ENCODE measurements at places on chromosomes 13 and 19. TPM values are rescaled to one million over a fixed set of nuclear protein-coding genes. Genes with fewer than 3 reads are reported as not detected.

- DNase-seq, result no peak
Observed at GRCh38 chr13:95552539-95553441, at the start of gene CLDN10. CLDN10 (plus strand) TSS chr13:95552720; CDS start chr13:95552754, 34 bp downstream.

- DNase-seq, result no peak
Observed at GRCh38 chr13:45353895-45354294, 12.9 kb upstream of the TPT1 start.

DNA sequence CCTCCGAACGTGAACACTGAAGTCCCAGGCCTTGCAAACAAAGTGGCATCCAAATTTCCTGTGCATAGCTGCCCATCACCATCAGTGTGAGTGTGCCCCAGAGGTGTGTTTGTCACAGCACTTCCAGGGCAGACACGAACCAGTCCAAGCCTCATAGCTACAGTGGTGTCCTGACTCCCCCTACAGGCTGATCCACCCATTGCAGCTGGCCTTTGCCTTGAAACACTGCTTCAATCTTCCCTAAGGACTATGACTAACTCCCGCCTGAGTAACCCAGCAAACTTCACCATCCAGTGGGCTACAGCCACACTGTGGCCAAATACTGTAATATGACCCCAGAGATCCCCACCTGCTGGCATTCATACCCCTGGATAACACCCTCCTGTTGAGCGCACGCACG lies 3.9 kb downstream of the ZNF266 start:
- no peak for DNase-seq

DNA sequence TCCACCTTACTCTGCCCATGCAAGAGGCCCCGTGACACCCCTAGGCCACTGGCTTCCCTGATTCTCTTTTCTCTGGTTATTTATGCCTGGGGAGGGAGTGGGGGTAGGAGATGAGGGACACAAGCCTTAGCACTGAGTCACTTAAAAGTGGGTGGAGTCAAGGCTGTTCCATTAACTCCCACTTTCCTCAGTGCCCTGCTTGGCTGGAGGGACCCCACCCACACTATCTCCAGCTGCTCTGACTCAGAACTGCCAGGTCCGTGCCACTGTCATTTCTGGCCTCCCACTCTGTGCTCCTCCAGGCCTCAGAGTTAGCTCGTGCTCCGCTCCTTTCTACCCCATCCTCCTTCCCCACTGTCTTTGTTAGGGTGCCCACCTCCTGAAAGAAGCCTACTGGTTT lies 113.4 kb upstream of the UQCRFS1 start:
- no peak for DNase-seq

GRCh38 chr19:4174895-4175668 lies 7.3 kb downstream of the SIRT6 start:
- no peak for DNase-seq

DNA sequence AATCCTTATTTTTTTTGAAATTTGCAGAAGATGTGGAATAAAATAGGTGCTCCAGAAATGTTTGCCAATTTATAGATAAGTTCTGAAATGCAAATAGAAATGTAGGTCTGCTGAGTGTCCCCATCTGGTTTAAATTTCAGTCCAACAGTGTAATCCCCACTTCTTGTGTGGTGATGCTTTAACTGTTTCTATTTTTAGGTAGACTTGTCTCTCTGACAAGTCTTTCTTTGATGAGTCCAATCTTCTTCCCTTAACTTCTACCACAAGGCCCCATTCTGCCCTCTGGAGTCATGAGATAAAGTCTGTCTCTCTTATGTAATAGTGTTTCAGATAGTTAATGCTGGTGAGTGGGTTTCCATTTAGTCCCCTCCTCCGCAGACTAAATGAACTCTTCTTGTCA lies 390.4 kb downstream of the RFC3 start:
- no peak for DNase-seq

DNA sequence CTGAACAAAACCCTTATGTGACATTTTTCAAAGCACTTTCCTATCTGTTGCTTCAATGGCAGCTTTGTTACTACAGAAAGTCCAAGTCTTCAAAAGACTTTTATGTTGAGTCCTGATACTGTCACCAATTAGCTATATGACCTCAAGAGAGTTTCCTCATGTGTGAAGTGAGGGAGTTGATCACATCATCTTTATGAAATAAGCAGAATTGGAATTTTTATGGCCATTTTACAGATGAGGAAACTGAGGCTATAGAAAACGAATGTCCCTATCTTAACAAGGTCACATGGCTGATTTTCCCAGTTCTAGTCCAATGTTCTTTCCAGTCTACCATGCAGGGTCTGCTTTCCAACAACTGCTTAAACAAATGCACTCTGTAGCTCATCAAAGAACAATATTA lies 2.6 kb downstream of the TNFRSF19 start:
- no peak for DNase-seq

GRCh38 chr19:5934774-5935472 lies 20.9 kb downstream of the CAPS start:
- peak; percentile 84 for DNase-seq

- DNase-seq, result no peak
Observed at GRCh38 chr13:39282400-39282972, 244.2 kb downstream of the NHLRC3 start.

- DNase-seq, result peak; percentile 97
Observed at GRCh38 chr19:9945319-9945966, 9.1 kb upstream of the OLFM2 start.

DNA sequence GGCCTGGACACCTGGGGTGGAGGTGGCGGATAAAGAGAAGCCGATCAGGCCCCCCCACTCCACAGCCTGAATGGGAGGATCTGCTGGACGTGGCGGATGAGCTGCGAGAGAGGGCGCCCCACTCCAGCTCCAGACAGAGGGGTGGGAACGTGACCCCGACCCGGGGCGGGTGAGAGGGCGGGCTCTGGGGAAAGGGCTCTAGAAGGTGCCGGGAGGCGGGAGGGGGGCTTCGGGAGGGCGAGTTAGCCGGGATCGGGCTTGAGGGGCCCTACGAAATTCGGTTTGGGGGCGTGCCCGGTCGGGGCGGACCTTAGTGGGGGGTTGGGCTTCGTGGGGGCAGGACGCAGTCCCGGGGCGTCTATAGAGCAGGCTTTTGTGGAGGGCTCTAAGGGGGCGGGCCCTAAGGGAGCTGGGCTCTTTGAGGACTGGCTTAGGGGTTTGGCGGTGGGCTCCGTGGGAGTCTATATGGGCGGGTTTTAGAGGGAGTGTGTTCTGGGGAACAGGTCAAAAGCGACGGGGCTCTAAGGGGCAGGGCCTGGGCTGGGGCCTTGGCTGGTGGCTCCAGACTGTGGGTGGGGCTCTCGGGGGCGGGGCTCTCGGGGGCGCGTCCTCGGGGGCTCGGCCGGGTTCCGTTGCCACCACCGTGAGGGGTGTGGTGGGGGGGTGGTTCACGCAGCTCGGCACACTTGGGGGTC lies 4.1 kb upstream of the NANOS3 start:
- no peak for DNase-seq

- DNase-seq, result no peak
Observed at GRCh38 chr19:30480097-30480496, 107.9 kb downstream of the ZNF536 start.

- DNase-seq, result peak; percentile 20
Observed at GRCh38 chr13:47087841-47088240, 191.0 kb upstream of the HTR2A start.

DNA sequence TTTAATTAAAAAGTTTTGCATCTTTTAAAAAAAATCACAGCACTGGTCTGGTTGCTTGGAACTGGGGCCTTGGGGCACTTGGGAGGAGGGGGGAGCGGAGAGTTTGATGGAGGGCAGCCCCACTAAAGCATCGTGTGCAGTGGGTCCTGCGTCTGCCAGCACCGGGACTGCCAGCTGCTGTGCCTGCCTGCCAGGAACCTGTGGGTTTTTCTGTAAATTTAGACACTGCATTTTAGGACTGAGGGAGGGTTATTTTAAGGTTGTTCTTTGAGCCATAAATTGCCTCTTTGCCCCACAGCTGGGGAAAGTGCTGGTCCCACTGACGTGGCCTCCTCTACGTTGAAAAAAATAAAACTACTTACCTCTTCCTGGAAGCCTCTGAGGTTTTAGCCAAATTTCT lies 2.9 kb downstream of the KLF2 start:
- DNase-seq, result no peak

GRCh38 chr13:19150712-19151228 lies 30.9 kb downstream of the TUBA3C start:
- DNase-seq, result no peak

DNA sequence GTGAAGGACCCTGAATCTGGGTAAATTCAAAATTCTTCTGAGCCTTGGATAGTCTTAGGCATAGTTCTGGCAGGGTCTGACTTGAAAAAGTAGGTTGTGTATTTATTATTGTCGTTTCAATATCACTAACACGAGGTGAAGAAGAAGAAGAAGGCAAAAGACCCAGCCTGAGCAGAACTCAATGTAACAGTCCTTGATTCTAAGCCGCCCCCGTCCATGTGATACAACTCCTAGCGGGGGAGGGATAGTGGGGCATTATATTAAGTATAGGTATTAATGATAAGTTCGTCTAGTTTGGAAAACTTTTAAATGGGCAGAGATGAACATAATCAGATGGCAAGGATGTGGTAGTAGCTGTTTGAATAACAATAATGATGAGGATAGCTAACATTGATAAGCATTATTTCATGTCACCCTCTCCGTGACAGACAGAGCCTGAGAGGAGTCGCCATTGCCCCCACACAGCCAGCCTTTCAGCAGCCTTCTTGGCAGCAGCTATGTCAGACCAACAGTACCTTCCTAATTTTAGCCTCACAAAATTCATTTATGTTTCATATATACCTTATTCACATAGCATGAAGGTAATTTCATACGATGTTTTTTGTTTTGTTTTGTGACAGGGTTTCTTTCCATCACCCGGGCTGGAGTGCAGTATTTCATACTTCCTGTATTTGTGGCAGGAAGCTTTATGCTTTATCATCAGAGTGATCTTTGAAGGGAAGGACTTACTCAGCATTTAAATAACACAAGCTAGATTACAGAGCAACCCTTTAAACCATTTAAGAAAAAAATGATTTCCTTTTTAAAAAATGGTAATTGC lies 64.4 kb upstream of the NPAS1 start:
- no peak for DNase-seq

SHC2 gene
- 1.3 TPM for polyA plus RNA-seq

OVOL3 gene
- not detected for polyA plus RNA-seq

SYDE1 gene
- polyA plus RNA-seq, result 42.3 TPM

SLC17A7 gene
- polyA plus RNA-seq, result 0.02 TPM

ETV2 gene
- polyA plus RNA-seq, result 0.33 TPM

RASAL3 gene
- 0.04 TPM for polyA plus RNA-seq

PSG3 gene
- 0.15 TPM for polyA plus RNA-seq

PLA2G4C gene
- polyA plus RNA-seq, result 8.0 TPM

DACT3 gene
- polyA plus RNA-seq, result 6.9 TPM

GPR4 gene
- polyA plus RNA-seq, result not detected

COX7A1 gene
- polyA plus RNA-seq, result 15.0 TPM

IRGC gene
- not detected for polyA plus RNA-seq

All from AG04450 (cell line).